Body of pancreas (tissue), 4 donors: ENCODE measurements at places on chromosomes 2 and 18. TPM values are rescaled to one million over a fixed set of nuclear protein-coding genes. Genes with fewer than 3 reads are reported as not detected.

Gene PCARE
- not detected for total RNA-seq

Gene PTPRN
- total RNA-seq, result 19.8 TPM

GRCh38 chr2:132664096-132664495 lies 5.9 kb downstream of the LYPD1 start:
- DNase-seq, result no peak
- no peaks in the 10 kb centered on the region for H3K36me3 ChIP-seq
- H3K4me3 ChIP-seq, result no peak overlapping the region
- no peaks in the 10 kb centered on the region for H3K27me3 ChIP-seq
- no peak overlapping the region for H3K27ac ChIP-seq

GRCh38 chr2:15667809-15668556 lies 76.3 kb downstream of the DDX1 start:
- H3K4me3 ChIP-seq, result no peak overlapping the region
- H3K27ac ChIP-seq, result no peak overlapping the region
- no peak for DNase-seq
- no peaks in the 10 kb centered on the region for H3K36me3 ChIP-seq

- no peaks in the 10 kb centered on the region for H3K36me3 ChIP-seq
- H3K27ac ChIP-seq, result no peak overlapping the region
- peaks cover 2% of the 10 kb centered on the region for H3K4me1 ChIP-seq
- no peak overlapping the region for H3K4me3 ChIP-seq
- H3K27me3 ChIP-seq, result no peaks in the 10 kb centered on the region
- no peak for DNase-seq
Measured at GRCh38 chr2:199378948-199379650, 78.6 kb downstream of the SATB2 start.

DNA sequence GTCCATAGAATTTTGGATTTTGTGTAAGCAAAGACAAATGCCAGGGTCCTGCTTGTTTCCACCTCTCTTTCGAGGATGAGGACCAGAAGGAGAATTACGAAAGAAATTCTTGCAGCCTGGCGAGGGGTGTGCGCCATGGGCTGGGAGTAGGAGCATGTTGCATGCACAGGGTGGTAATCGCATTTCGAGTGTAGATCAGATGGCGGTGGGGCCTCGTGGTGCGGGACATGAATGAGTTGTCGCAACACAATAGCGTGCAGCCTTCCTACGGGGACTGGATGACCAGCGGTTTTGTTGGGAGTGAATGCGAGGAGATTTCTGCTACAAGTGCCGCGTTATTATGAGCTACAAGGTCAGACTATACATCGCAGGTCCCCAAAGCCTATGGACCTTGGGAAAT lies 4.2 kb upstream of the EN1 start:
- H3K27ac ChIP-seq, result no peak overlapping the region
- no peak for DNase-seq
- no peaks in the 10 kb centered on the region for H3K36me3 ChIP-seq
- peaks cover 46% of the 10 kb centered on the region for H3K4me1 ChIP-seq
- H3K4me3 ChIP-seq, result no peak overlapping the region

DNA sequence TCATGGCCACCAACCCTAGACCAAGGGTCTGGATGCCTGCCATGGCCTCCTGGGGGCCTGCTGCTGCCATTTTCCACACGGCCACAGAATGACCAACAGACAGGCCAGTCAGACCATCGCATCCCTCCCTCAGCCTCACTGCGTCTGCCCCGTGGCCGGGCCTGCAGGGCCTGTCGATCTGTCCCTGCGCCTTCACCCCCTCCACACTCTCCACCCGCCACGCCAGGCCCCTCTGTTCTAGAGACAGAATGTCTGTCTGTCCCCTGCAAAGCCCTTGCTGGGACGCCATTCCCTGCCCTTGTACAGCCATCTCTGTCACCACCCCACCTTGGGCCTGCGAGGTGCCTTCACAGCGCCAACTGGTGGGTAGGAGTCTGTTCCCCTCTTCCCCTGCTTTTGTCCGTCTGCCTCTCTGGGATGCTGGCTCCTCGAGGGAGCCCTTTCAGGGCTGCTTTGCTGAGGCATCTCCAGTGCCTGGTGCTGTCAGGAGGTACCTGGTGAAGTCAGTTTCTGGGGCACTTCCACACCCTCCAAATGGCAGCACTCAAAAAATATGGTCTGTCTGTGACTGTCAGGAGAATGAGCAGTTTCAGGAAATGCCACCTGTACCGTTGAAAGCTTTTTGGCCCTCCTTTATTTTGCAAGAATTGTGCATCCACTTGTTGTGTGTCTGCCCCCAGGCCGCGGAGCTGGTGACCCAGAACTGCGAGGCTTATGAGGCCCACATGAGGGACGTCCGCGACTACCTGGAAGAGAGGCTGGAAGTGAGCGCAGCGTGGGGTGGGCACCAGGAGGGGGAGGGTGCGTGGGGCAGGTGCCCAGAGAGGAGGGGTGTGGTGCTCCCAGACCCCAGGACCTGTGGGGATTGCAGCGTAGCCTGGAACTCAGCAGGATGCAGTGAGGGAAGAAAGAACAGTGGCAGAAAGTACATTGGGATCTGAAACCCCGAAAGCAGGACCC lies 6.7 kb upstream of the ESPNL start:
- no peak overlapping the region for H3K4me3 ChIP-seq
- H3K4me1 ChIP-seq, result peaks cover 27% of the 10 kb centered on the region
- no peaks in the 10 kb centered on the region for H3K27me3 ChIP-seq
- no peak overlapping the region for H3K27ac ChIP-seq
- no peaks in the 10 kb centered on the region for H3K36me3 ChIP-seq
